ENCODE measurements at places on chromosomes 3 and 15. TPM values are rescaled to one million over a fixed set of nuclear protein-coding genes. Genes with fewer than 3 reads are reported as not detected.

The FANCD2OS gene
- not detected for total RNA-seq

The CCDC174 gene
- total RNA-seq: 13.4 TPM

The CTNNB1 gene
- total RNA-seq: 166 TPM

The C2CD4A gene
- total RNA-seq: 0.17 TPM

The ACSBG1 gene
- 0.16 TPM for total RNA-seq

The IL16 gene
- total RNA-seq: 0.02 TPM

The NXPE3 gene
- 19.4 TPM for total RNA-seq

The ZNF592 gene
- 18.8 TPM for total RNA-seq

The ZNF280D gene
- total RNA-seq: 14.3 TPM

The USP8 gene
- 36.6 TPM for total RNA-seq

The OR5H2 gene
- total RNA-seq: not detected

The LCMT2 gene
- total RNA-seq: 6.6 TPM

The TAGLN3 gene
- total RNA-seq: 0.05 TPM

The ARPP21 gene
- total RNA-seq: 0.11 TPM

The CPLX3 gene
- not detected for total RNA-seq

The ANKRD63 gene
- 0.40 TPM for total RNA-seq

The CASR gene
- total RNA-seq: not detected

The SHC4 gene
- total RNA-seq: 0.92 TPM

The TP63 gene
- 0.18 TPM for total RNA-seq

The DAZL gene
- total RNA-seq: not detected

The TEX55 gene
- total RNA-seq: not detected

The ZKSCAN7 gene
- not detected for total RNA-seq

The ALDH1A3 gene
- 20.1 TPM for total RNA-seq

The PSTPIP1 gene
- total RNA-seq: not detected

The PCSK6 gene
- 12.4 TPM for total RNA-seq

The UROC1 gene
- not detected for total RNA-seq

The CEP19 gene
- 3.1 TPM for total RNA-seq

The HAUS2 gene
- total RNA-seq: 19.6 TPM

The SLC9C1 gene
- total RNA-seq: not detected

The EIF2B5 gene
- 27.8 TPM for total RNA-seq

The GNAT1 gene
- 0.25 TPM for total RNA-seq

The HIGD2B gene
- total RNA-seq: not detected

The ARHGEF26 gene
- 11.9 TPM for total RNA-seq

The CYP19A1 gene
- 0.10 TPM for total RNA-seq

The SKOR1 gene
- total RNA-seq: not detected

The C3orf49 gene
- not detected for total RNA-seq

The ZIC4 gene
- not detected for total RNA-seq

The CCR8 gene
- total RNA-seq: not detected

The DNAJA4 gene
- 0.11 TPM for total RNA-seq

Measured in A549 treated with AZD2906 at 1 μM for 4 hours (cell line).